Dorsolateral prefrontal cortex (tissue), 122 donors: ENCODE measurements at places on chromosomes 3 and 15. TPM values are rescaled to one million over a fixed set of nuclear protein-coding genes. Genes with fewer than 3 reads are reported as not detected.

DNA sequence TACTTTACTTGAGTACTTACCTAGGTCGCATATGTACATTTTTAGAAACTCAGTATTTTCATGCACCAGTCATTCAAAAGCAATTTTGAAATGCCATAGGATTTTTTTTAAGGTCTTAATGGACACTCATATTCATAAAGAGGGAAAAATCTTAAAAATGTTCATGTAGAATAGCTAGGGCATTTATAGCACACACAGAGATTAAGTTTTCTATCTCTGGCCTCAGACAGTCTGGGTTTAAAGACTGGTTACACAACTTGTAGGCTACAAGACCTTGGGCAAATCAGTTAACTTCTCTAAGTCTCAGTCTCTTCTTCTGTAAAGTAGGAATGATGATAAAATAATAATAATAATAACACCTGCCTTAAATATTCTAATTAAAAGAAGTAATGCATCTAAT, 48.5 kb upstream of the UBP1 start:
- DNase-seq = no peak

The BSN gene
- total RNA-seq = 119 TPM

- DNase-seq = no peak
Measured at GRCh38 chr3:81734742-81735141, 26.7 kb downstream of the GBE1 start.

The NANOGP8 gene
- total RNA-seq = 0.95 TPM

The HAUS2 gene
- total RNA-seq = 19.2 TPM

- no peak for DNase-seq
Measured at GRCh38 chr3:55091381-55092225, 163.7 kb upstream of the LRTM1 start.

The PLA2G4D gene
- 0.37 TPM for total RNA-seq

- no peak for DNase-seq
Measured at GRCh38 chr15:43286074-43286473, 19.3 kb upstream of the TGM5 start.

DNA sequence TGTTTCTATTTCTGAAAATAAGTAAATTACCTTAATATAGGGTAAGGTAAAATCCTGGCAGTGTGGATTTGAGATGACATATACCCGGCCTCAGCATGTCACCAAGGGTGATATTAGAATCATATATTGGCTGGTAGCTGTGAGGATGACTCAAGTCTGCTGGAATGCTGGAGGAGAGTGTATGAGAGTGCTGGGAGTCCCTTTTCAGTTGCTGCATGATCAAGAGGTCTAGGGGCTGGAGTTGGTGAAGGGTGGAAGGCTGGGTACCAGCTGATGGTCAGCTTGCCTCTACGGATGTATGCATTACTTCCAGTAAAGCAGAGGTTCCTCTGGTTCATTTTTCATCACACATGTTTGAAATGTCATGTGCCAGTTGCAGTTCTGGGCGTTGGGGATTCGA, 40.6 kb downstream of the SLC25A26 start:
- DNase-seq = no peak

GRCh38 chr15:65723876-65724275, 68.2 kb downstream of the DENND4A start:
- DNase-seq = no peak

- no peak for DNase-seq
Measured at GRCh38 chr15:36117296-36117787, 462.1 kb upstream of the CDIN1 start.

- DNase-seq = no peak
Measured at GRCh38 chr3:73101881-73102280, 40.4 kb downstream of the EBLN2 start.

DNA sequence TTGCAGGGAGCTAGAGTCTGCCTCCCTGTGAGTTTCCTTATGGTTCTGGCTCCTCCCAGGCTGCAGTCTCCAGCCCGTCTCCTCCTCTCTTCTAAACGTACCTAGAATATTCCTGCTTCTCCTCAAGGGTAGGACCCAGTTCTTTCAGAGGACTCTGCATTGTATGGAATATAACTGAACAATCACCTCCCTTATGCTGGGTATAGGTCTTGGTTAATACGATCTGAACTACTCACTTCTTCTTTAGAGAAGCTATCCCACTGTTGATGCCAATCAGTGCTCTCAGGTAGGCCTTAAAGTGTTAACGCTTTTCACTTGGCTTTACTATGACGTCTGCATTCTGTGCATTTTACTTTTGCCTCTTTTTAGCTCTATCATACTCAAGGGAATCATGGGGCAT, 98.5 kb downstream of the WNT7A start:
- DNase-seq = no peak

GRCh38 chr15:96494505-96494904, 164.0 kb downstream of the NR2F2 start:
- no peak for DNase-seq

DNA sequence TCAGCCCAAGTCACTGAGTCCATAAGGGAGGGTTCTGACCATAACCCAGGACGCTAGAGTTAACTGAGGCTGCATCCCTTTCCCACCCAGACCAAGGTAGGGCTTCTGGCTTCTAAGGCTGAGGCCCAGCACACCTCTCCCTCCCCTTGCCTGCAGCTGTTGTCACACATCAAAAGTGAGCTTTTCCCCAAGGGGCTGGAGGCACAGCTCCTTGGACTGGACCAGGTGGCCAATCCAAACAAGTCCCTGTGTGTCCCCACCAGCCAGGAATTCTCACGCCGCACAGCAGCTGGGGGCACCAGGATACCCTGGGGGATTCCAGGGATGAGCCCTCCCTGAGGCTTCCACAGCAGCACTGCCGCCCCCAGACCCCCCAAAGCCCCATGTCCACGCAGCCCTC, 22.3 kb upstream of the ISLR2 start:
- no peak for DNase-seq

GRCh38 chr3:160141485-160142185, 83.6 kb upstream of the C3orf80 start:
- DNase-seq = no peak

GRCh38 chr3:40057786-40058185, 248.4 kb downstream of the MYRIP start:
- DNase-seq = no peak

DNA sequence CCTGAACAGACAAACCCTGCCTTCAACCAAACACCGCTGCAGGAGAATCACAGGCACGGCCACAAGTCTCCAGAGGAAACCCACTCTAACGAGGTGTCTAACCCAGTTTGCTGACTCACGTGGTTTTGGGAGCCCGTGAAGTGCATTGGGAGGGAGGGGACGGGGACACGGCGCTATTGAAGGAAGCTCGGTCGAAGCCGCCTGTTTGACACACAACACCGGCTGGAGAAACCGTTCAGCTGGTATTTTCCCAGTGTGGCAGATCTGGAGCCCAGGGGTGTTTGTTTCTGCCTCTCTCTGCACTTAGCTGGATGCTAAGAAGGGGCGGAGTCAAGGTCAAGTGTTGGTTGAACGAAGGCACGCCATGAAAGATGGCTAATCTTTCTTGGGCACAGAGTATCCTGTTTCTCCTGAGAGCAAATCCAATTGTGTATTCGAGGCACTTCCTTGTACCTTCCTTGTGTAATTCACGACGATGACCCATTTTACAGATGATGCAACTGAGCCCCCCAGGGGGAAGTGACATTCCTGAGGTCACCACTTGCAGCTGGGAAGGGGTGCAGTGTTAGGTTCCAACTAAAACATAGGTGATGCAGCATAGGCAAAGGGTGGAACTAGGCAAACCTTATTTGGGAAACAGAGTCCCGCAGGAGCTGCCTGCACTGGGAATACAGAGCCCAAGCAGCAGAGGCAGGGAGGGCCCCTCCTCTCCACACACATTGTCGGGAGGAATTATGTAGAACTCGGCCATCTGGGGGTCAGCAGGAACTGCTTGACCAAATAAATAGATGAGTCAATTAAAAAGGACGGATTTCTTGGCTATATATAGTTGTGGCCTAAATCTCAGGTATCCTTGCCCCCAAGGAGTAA, 22.5 kb downstream of the SLC6A6 start:
- no peak for DNase-seq

DNA sequence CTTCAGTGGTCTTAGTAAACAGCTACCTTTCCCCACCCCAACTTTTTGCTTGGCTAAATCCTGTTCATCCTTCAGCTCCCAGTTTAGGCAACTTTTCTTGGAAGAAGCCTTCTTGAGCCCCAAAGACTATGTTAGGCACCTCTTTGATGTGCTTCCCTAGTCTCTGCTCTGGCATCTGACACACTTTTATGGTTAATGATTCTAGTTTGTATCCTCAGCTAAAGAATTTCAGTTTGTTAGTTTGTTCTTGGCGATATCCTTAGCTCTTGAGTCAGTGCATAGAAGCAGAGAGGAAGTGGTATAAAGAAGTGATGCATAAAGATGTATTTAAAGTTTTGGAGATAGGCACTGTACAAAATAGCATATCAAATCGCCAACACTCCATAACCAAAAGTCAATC, 168.4 kb downstream of the WDR72 start:
- DNase-seq = no peak

DNA sequence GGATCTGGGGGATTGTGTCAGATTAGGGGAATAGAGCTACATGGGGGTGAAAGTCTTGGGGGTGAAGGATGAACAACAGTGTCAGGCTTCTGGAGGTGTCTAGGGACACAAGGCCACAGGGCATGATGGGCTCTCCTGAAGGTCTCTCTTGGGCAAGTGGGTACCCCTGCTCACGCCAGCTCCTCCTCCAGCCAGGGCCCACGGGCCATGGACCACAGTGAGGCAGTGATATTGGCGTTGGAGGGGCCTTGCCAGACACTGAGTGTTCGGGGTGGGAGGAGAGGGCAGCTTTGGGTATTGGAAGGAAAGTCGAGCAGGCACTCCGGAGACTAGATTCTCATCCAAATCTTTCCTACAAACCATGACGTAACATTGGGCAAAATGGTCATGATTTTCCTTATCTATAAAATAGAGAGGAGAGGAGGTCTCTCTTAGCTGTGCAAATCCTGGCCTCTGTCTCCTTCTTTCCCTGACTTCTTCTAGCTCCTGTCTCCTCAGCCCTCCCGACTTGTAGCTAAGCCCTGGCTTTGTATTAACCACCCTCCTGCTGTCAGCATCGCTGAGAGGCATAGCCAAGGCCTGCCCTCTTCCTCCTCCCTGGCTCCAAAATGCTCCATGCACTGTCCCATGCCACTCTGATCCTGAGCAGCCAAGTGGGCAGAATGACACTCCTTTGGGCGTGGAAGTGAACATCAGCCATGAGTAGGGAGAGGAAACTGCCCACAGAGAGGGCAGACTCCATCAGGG, 24.0 kb upstream of the SRP14 start:
- DNase-seq = no peak

DNA sequence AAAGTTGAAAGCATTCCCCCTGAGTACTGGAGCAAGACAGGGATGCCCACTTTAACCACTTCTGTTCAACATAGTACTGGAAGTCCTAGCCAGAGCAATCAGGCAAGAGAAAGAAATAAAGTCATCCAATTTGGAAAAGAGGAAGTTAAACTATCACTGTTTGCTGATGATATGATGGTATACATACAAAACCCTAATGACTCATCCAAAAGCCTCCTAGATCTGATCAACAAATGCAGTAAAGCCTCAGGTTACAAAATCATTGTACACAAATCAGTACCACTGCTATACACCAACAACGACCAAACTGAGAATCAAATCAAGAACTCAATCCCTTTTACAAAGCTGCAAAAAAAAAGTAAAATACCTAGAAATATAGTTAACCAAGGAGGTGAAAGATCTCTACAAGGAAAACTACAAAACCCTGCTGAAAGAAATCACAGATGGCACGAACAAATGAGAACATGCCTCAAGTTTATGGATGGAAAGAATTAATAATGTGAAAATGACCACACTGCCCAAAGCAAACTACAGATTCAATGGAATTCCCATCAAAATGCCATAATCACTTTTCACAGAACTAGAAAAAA, 40.3 kb downstream of the RPL39L start:
- no peak for DNase-seq

GRCh38 chr3:106092792-106093191, 224.0 kb upstream of the CBLB start:
- DNase-seq = no peak

GRCh38 chr15:26868029-26868685, 1.3 kb downstream of the GABRA5 start:
- no peak for DNase-seq

DNA sequence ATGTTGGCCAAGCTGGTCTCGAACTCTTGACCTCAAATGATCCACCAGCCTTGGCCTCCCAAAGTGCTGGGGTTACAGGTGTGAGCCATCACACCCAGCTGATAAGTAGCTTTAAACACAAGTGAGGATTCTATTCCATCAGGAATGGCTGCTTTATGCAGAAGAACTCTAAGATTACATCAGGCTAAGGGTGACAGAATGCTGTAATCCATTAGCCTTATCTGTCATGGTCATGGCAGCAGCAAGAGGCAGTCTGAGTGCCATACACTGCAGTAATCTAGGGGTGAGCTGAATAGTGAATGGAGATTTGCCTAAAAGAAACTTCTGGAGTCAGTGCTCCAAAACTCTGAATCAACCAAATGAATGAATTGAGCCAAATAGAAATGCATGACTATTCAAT, 39.6 kb downstream of the LIPC start:
- DNase-seq = no peak

- no peak for DNase-seq
Measured at GRCh38 chr15:66405007-66405406, 18.3 kb downstream of the MAP2K1 start.

DNA sequence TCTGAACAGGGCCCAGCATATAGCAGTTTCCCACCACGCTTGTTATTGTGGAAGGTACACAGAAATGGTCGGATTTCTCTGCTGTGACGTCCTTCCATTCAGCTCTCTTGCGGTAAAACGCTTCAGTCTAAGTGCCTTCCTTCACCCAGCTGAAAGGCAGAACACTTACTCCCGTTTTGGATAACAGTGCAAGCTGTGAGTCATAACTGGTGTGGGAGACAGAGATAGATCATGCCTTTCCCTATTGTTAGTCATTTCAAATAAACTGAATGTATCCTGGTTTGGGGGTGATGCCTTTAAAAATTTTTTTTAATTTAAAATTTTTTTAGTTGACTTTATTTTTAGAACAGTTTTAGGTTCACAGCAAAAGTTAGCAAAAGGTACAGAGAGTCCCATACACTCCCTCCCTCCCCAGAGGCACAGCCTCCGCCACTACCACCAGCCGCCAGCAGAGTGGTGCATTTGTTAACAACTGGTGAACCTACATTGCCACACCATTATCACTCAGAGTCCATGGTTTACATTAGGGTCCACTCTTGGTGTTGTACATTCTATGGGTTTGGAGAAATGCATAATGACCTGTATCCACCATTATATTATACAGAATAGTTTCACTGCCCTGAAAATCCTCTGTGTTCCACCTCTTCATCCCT, 94.9 kb upstream of the NSMCE3 start:
- no peak for DNase-seq

The DLL4 gene
- total RNA-seq = 4.9 TPM

- no peak for DNase-seq
Measured at GRCh38 chr3:21544076-21544462, 206.9 kb downstream of the ZNF385D start.

- no peak for DNase-seq
Measured at GRCh38 chr3:70832834-70833205, 520.4 kb upstream of the MDFIC2 start.
